NCI-H526 (cell line): ENCODE measurements at places on chromosomes 16 and 17.
A peak's percentile ranks its signal among the peaks of the same experiment; 100 is the strongest.

GRCh38 chr17:49618028-49618611 is 42.4 kb downstream of the NXPH3 start:
- no peak for DNase-seq

DNA sequence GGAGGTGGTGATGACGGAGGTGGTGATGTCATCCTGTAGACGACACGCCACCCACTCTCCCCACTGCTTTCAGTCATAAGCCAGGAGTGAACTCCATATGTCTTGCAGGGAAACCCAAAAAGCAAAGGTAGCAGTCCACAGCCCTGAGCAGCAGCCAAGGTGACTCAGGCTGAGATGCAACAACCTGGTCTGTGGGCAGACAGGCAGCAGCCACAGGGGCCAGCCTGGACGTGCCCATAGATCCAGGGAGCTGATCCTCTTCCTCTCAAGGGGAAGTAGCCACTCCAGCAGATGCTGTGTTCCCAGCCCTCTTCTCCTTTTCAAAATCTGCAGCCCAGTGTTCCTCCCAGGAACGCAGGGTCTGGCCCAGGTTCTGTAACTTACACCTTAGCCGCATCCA is 17.3 kb upstream of the CIITA start:
- DNase-seq = no peak

GRCh38 chr16:19639986-19640421 is 78.0 kb downstream of the KNOP1 start:
- DNase-seq = no peak

- peak; percentile 1 for DNase-seq
Measured at GRCh38 chr17:12667299-12667958, 1.7 kb downstream of the MYOCD start.

DNA sequence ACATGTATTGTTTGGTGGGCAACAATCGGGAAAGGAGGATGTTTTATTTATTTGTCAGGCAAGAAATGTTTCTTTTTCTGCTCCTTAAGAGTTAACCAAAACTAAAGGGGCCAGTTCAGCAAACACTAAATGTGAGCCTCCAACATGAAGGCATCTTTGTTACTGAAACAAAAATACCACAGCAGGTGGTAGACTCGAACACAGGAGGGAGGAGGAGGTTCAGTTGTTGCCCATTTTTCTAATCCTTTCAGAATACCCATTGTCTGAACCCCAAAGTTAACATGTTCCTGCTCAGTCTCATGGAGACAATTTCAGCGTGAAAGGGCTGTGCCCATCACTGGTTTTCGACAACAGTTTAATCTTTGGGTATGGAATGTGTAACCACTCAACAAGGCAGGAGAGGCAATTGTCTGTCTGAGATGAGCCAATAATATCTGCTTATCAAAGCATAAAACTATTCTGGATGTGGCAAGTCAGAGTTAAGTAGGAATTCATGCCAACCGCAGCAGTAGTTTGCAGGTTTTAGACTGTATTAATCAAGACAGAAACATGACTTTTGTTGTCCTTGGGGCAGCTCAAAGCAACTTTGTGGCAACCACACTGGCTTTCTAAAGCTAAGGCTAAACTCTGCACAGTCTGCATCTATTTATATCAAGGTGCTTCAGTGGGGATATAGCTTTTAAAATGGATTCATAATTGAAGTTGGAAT is 211.7 kb downstream of the FTO start:
- DNase-seq = no peak

GRCh38 chr16:89621136-89621697 is 7.8 kb downstream of the DPEP1 start:
- DNase-seq = no peak

DNA sequence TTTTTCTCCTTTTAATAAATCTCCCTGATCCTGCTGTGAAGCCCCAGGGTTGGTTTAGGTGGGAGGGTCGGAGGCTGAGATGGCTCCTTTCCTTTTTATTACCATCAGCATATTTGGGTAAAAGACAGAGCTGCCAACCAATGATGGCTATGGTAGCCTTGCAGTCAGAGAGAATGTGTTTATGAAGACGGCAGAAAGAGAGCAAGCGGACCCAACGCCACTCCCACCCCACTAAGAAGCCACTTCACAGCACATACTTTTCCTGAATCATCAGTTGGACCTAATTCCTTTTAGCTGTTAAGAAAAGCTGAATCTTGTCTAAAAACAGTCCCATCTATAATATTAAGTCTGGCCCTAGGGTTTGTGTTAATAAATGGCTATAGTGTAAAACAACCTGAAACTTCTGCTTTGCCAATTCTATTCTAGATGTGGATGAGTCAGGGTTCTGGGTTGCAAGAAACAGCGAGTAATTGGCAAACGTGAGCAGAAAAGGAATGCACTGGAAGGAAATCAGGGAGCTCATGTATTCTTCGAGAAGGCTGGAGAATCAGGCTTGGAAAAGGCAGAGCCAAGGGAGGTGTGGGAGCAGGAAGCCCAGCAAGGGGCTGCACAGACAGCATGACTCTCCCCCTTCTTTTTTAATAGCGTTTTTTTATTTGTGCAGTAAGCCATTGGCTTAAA is 34.0 kb upstream of the PRKCA start:
- no peak for DNase-seq

DNA sequence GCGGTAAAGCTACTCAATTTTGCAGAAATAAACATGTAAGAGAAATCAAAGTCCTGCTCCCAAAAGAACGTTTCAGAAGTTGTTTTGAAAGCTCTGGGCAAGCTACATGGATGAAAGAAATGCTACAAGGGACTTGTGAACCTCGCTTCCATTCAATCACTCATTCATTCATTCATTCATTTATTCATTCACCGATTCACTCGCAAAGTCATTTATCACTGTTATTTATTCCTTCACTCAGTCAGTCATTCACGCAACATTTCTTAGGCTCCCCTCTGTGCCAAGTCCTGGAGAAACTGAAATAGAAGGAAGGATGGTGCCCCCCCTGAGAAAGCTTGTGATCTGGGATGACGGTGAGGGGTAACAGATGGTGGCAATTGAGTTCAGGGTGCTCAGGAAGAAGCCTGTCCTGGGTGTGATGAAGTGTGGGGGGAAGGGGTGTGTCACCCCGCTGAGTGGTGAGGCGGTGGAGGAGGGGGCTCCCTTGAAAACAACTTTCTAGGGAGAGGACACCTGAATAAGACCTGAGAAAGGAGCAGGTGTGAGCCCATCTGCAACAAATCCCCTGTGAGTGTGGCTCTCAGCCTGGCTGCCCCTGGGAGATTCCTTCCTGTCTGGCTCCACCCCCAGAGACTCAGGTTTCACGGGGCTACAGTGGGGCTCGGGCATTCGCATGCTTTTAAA is 36.3 kb upstream of the PRSS54 start:
- no peak for DNase-seq

DNA sequence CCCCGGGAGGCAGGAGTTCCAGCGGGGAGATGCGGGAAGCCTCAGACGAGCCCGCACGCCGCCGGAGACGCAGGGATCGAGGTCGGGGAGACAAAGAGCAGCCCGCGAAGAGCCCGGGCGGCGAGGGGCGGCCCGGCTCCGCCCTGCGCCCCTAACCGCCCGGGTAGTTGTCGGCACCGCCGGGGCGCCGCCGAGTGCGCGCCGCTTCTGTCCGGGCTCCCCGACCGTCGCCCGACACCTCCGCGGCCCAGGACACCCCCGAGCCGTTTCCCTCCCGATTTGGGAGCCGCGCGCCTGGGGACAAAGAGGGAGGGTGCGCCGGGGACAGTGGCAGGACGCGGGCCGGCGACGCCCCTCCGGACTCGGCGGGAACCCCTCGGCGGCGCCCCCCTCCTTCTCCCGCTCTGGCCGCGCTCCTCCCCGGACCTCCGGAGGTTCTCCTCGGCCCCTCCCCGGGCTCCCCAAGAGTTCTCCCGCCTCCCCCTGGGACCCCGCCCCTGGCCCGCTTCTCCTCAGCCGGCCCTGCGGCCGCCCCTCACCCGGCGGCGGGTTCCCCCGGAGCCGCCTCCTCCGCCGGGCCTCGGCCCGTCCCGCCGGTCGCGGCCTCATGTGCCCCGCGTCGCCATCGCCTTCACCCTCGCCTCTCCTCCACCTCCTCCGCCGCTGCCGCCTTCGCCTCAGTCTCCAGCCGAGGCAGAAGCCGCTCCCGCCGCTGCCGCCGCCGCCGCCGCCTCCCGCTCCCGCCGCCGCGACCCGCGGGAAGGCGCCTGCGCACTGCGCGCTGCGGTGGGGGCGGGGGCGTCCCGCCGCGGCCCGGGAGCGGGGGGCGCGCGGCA is at the start of gene GJC1:
Gene GJC1, minus strand, starts transcription at position 765 of the 836 bp plus-strand sequence. CDS start 24,470 bp downstream, outside the sequence.
- DNase-seq = peak; percentile 79

DNA sequence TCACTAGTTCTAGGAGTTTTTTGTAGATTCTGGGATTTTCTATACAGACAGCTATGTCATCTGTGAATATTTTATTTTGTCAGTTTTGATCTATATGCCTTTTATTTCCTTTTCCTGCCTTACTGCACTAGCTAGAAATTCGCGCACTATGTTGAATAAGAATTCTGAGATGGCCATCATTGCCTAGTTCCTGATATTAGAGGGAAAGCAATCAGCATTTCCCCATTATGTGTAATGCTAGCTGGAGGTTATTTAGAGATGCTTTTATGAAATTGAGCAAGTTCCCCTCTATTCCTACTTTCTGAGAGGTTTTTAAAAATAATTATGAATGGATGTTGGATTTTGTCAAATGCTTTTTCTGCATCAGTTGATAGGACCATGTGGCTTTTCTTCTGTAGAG is 23.8 kb downstream of the MPRIP start:
- no peak for DNase-seq

DNA sequence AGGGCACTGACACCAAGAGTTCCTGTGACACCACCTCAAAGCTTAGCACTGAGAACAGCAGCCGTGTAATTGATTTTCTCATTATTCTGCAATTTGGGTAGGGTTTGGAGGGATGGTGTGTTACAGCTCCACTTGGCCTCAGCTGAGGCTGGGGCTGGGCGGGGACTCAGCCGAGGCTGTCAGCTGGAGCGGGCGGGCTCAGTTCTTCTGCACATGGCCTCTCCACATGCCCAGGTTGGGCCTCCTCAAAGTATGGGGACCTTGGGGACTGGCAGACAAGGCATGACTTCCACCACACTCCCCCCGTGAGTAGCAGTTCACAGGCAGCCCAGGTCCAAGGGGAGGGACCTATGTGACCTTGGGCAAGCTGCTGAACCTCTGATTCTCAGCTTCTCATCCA is 171.5 kb downstream of the IRF8 start:
- no peak for DNase-seq

DNA sequence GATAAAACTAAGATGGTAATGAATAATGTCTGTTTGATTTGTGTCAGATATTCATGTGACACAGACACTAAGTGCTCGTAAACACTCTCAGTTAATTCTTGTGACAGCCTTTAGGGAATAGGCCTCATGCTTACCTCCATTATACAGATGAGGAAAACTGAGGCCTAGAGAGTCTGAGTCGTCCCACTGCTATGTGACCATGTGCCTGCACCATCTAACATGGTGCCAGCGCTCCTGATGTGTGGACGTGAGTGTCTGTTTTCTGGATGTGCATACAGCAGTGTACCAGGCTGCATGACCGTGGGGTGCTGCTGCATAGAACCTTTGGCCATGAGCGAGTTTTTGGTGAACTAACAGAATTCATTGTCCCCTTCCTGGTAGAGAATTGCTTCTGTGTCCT is 61.8 kb downstream of the MPRIP start:
- no peak for DNase-seq
